ENCODE measurements at places on chromosomes 2 and 18. TPM values are rescaled to one million over a fixed set of nuclear protein-coding genes. Genes with fewer than 3 reads are reported as not detected.

DNA sequence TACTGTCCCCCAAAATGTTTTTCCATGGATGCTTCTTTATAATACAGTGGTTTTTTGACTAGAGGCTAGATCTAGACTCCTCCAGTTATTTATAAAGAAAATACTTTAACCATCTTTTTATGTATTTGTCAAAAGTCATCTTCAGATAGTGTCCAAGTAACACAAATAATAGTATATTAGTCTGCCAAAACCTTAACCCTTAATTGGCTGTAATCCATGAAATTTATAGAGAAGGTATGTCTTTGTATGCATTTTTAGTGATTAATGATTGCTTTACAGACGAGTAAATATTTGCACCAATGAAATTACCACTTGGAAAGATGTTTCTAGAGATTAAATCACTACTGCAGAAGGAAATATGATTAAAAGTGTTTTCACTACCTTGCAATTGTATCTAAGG lies 451.8 kb upstream of the NRXN1 start:
- no peak for DNase-seq

GRCh38 chr2:160423126-160423525 lies 70.5 kb downstream of the RBMS1 start:
- no peak for DNase-seq

C2orf81 gene
- 1.6 TPM for polyA plus RNA-seq

DNA sequence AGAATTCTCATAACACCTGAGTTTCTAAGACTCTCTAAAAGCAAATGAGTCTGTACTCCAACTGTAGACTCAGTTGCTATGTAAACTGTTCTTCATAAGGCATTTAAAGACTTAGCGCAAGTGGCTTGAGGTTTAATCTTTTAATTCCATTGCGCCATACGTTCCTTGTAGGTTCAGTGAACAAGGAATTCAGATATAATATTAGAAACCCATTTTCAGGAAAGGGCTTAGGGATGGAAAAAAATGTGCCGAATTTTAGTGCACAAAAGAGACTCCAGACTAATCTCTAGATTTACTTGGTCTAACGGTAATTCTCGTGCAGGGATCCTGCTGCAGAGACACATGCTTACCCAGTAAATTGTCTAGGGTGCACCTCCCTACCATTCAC lies 268.9 kb upstream of the TANK start:
- DNase-seq, result no peak

GRCh38 chr2:126029316-126029715 lies 626.6 kb upstream of the GYPC start:
- no peak for DNase-seq

DNA sequence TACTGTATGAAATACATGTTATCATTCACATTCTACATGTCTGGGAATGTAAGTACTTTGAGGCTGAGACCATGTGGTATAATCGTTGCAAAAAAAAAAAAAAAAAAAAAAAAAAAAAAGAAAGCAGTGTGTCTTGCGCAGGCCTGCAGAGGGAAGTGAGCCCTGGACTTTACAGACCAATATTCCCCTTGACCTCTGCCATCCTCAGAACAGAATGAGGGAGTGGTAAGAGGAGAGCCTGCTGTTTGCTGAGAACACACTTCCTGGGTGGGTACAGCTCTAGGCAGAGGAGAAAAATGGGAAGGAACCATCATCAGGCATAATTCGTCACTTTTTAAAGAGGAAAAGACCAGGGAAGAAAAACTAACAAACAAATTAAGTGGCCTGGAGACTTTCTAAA lies 28.8 kb upstream of the TBC1D8 start:
- DNase-seq, result no peak

DNA sequence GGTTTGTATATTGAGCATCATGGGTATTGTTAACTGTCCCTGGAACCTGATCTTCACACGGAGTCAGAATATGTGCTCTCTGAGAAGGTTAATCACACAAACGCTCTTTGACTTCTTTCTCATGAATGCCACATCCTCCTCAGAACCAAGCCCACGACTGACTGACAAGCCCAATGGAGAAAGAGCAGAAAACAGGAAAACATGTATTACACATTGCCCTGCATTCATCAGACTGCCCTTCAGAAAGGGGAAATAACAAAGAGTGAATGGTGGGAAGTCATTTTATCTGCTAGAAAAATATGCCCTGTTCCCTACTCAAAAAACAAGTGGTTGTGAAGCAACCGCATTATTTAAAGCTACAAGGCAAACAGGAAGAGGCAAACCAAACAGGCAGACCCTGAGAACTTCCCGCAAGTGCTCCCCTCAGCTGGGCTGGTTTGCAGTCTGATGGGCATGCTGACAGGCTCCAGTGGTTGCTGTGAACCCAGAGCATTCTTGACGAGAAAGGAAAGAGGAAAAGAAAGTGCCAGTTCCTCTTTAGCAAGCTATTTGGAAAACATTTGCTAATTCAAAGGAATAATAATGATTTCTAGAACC lies 172.9 kb upstream of the SETBP1 start:
- DNase-seq, result no peak

ABCG5 gene
- not detected for polyA plus RNA-seq
